ENCODE measurements at places on chromosomes 11 and 22.

GRCh38 chr11:60902625-60903024 is 3.8 kb downstream of the PRPF19 start:
- no peak for DNase-seq

GRCh38 chr11:17986007-17986710 is 26.7 kb downstream of the SERGEF start:
- DNase-seq = no peak

GRCh38 chr11:128894685-128895084 is 3.5 kb downstream of the KCNJ5 start:
- DNase-seq = no peak

- DNase-seq = no peak
These were observed 10.3 kb downstream of the BCL9L start for GRCh38 chr11:118915396-118915795.

DNA sequence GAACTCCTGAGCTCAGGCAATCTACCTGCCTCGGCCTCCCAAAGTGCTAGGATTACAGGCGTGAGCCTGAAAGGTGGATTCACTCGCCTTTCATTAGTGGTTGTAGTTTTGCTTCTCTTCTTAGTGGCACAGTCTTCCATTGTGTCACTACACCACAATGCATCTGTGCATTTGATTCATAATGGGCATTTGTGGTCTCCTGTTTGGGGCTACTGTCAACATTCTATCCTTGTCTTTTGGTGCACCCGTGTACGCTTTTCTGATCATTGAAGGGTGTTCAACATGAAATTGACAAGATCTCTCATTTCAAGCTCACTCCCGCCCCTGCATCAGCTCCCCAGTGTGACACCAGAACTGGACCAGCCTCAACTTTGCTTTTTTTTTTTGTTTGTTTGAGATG is 2.0 kb upstream of the SYT12 start:
- DNase-seq = no peak

DNA sequence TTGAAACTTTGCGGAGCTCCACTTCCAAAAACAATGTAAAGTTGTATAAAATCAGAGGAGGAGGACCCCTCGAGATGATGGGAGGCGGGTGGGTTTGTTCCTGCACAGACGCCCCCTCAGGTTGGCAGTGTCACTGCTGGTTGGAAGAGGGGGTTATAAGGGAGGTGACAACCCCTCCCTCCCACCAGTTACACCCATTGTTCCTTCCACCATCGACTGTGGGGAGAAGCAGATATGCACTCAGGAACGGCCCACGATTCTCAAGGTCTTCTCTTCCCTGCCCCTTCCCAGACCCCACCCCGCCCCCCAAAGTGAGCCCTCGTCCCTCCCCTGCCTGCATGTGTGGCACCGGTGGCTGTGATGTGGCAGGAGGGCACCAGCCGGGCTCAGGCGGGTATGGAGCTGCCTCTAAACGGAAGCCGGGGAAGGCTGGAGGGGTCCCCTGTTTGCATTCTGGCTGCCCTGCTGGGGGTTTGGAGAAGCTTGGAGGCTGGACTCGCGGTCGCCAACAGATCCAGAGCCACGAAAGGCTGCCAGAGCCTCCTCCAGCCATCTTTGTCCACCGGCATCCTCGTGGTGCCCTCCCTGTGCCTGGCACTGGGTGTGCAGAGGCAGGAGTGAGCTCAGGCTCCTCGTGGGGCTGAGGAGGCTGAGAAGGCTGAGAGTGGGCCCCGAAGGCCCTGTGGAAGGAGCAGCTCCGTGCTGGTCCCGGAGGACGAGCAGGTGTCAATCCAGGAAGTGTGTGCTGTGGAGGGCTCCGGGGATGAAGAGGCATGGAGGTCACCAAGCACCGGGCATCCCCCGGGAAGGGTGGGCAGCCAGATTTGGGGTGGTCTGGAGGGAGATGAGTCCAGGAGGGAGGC is 778 bp downstream of the KDELR3 start:
- no peak for DNase-seq

- no peak for DNase-seq
These were observed 27.0 kb downstream of the PITPNB start for GRCh38 chr22:27892064-27892463.

- DNase-seq = no peak
These were observed 51.8 kb upstream of the TTC12 start for GRCh38 chr11:113262594-113262993.

- no peak for DNase-seq
These were observed 97.3 kb downstream of the ZBTB16 start for GRCh38 chr11:114156782-114157181.

DNA sequence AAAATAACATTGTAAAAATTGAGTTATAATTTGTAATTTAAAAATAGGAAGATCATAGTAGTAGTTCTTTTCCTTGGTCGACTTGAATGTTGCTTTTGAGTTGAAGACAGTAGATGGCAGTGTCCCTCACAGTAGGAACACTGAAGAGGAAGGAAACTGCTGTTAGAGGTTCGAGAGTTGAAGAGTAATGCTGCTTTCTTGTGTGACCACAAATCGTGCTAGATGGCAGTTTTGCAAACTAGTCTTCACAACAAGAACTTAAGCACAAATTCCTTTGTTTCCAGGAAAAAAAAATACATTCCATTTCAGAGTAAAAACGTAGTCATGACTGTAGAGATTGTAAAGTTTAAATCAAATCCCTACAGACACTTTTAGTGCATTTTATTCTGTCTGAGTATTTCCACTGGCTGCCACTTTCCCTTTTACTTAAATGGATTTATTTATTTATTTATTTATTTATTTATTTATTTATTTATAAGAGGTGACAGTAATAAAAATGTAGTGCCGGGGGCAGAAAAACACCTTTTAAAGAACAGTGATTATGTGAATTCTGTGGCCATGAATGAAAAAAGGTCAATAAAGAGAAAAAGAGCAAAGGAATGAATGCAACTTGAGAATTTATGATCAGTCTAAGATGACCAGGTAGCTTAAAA is 54.6 kb downstream of the SPECC1L start:
- DNase-seq = peak; percentile 53

GRCh38 chr11:120432056-120433018 is 79.2 kb upstream of the GRIK4 start:
- DNase-seq = no peak

GRCh38 chr11:117874910-117875381 is 1.5 kb downstream of the FXYD6 start:
- no peak for DNase-seq

DNA sequence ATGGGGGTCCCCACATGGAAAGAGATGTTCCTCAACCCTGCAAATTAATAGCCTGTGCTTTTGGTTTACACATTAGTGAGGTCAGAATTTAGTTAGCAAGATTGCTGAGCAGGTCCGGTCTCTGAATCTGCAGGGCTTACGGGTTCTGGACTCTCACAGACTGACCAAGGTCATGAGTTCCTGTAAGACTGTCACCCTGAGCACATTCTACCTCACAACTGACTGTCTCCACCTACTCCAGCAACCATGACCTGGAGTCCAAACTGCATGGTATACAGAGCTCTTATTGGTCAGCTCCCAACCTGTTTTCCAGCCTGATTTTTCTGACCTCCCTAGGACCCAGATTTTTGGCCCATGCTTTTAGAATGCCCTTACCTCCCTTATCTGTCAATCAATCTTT is 28.2 kb downstream of the DKK3 start:
- DNase-seq = peak; percentile 48

DNA sequence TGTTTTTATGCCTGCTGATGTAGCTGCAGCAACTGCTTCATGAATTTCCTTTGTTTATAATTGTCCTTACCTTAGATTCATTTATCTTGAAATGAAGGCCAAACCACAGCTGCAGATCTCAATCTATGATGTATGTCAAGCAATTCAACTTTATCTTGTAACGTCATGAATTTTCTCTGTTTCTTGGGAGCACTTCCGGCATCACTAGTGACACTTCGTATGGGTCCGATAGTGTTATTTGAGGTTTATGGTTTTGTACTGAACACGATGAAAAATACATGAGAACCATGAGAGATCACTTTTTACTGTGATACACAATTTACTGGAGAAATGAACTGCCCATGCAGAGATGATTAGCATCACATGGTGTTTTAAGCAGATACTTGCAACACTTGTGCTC is 98.5 kb downstream of the CSTPP1 start:
- peak; percentile 5 for DNase-seq

DNA sequence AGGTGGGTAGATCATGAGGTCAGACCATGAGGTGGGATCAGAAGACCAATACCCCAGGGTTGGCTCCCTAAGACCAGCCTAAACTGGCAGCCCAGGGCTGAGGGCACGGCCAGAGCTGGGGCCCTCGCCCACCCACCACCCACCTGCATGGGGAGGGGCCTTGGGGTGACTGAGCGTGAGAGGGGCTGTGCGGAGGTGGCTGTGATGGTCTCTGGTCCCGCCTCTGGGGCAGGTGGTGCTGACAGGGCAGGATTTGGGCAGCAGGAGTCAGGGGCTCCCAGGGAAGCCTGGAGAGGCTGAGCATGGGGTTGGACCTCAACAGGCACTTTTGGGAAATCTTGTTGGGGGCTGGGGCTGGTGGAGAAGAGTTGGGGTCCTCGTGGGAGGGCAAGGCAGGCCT is 39.8 kb upstream of the MUC5AC start:
- no peak for DNase-seq

DNA sequence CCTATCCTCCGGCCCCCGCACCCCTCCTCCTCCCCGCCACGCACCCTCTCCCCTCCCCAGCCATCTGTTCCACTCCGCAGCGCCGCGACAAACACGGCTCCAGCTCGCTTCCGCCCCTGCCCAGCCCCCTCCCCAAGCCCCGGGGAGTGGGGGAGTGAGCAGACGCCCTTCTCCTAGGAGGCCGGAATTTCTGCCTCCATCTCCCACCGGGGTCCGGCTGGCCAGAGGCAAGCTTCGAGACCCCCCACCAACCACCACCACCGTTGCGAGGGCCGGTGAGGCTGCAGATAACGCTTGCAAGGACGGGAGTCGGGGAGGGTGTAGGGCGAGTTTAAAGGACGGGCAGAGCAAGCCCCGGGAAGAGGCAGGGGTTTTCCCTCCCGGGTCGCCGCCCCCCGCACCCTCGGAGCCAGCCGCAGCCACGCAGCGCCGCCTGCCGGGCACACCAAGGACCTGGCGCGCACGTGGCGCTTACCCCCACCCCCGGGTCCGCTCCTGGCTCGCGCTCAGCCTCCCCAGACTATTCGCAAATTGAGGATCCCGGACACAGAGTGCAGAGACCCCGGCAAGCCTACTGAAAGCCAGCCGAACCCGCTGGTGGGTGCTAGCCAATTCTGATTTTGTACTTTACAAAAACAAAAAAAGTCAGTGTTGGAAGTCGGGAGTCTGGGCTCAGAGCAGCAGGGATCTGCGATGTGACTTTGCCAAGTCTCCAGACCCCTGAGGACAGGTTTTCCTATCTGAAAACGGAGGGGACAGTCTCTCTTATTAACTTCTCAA is 22.6 kb downstream of the RTN4RL2 start:
- DNase-seq = peak; percentile 82

GRCh38 chr11:57641011-57641807 is 8.5 kb downstream of the YPEL4 start:
- DNase-seq = peak; percentile 66

DNA sequence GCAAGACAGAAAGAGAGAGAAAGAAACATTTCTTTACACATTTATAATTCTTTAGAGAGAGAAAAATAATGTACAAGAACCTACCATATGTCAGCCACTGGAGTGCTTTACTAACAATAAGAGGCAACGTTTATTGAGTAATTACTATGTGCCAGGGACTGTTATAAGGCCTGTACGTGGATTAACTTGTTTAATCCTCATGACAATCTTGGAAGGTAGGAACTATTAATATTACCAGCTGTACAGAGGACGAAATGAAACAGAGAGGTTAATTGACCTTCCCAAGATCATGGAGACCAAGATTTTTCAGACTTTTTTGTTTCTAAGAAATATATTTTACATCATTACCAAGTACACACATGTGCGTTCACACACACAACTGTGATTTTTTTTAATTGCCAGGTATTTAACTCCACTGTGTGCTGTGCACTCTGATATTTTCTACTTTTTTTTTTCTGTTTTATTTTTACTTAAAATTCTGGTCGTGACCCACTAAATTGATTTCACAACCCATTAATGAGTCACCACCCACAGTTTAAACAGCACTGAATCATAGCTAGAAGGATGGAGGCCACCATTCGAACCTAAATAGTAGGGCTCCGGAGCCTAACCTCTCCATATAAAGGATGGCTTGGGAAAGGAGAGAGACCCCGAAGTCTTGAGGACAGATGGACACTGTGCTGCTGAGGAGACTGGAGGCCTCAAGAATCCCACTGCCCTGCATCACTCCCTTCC is 21.4 kb downstream of the CREB3L1 start:
- no peak for DNase-seq

GRCh38 chr11:9219115-9219514 is 46.0 kb downstream of the DENND5A start:
- DNase-seq = no peak

DNA sequence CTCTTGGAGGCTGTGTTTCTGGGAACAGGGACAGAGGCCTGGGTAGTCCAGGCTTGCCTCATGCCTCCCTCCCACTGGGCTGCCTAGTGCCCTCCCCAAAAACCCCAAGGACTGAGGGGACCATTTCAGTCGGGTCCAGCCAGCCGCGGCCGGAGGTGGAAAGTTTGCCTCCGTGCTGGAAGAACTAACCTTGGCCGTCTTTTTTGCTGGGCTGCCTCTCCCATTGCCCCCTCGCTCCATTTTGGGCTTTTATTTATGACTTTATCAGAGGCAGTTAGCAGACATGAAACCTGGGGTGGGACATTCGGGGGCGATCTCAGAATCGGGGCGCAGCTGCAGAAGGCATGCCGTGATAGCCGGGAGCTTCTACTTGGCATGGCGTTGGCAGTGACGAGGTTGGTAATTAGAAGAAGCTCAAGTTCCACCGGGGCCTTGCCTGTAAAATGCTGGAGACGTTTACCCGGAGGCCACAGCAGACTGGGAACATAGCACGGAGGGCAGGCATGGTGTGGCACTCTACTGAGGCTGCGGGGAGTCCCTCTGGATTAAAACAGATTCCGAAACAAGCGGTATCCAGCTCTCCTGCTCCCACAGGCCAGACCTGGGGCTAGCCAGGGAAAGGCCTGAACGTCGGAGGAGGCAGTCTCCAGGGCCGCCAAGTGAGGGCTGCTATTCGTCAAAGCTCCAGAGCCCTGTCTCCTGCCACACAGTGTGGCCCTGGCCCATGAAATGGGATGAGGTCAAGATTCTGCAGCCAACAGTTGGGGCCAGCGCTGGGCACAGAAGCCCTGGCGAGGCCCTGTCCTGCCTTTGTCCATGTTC is 76.4 kb upstream of the PPARA start:
- no peak for DNase-seq

All from SK-N-DZ (cell line).